ENCODE measurements at places on chromosomes 6 and 20.

DNA sequence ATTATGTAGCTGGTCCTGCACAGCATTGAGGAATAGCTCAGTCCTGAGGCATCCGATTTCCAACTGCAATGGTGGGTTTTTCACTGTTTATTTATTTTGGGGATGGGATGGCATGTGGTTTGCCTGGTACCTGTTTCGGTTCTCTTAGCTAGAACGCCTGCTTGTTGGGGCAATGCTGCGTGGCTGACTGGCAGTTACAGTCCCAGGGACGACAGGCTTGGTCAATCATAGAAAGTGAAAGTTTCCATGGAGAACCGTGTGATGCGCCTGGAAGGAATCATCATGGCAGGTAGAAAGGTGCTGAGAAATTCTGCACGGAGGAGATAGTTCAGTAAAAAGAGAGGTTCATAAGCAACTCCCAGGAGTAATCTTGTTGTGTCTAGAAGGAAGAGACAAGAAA is 18.4 kb downstream of the ID4 start:
- no peak for DNase-seq

DNA sequence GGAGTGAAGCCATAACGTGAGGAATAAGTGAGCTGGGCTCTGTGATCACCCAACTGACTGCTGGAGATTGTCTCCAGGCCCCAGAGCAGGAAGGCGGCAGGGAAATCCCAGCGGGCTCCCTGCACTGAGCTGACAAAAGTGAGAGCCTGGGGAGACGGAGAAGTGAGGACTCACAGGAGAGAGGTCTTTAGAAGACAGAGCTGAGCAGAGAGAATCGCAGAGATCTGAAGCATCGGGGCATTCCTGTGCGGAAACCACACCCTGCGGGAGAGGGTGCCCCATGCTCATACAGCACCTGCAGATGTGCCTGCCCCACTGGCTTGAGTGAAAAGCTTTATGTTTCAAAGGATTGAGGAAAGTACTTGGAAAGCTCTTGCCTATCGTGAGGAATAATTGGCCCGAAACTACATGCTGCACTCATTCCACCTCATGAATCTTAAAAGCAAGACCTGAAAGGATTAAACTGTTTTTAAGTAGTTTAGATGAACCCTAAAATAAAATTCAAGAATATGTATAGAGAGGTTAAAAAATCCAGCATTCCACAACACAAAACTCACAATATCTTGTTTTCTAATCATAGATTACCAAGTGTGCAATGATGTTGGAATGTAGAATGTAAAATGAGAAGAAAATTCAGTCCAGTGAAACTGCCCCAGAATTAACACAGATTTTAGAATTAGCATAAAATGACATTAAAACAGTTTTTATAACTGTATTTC is 17.7 kb upstream of the THBS2 start:
- no peak for DNase-seq

GRCh38 chr6:83860782-83861495 is 1.4 kb downstream of the CYB5R4 start:
- no peak for DNase-seq

DNA sequence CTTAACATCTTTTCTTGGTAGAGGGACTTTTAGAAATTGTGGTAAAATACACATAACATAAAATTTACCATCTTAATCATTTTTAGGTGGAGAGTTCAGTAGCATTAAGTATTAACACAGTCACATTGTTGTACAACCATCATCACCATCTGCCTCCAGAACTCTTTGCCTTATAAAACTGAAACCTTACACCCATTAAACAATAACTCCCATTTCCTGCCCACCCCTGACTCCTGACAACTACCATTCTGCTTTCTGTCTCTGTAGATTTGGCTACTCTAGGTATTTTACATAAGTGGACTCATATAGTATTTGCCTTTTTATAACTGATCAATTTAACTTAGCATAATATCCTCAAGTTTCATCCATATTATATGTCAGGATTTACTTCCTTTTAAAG is 88.7 kb downstream of the ZHX3 start:
- no peak for DNase-seq

GRCh38 chr6:44050872-44051505 is 76.3 kb downstream of the MRPL14 start:
- DNase-seq, result no peak

- DNase-seq, result no peak
These were observed 116.8 kb downstream of the FIG4 start for GRCh38 chr6:109807881-109808280.

- DNase-seq, result no peak
These were observed 576.6 kb downstream of the PTPRT start for GRCh38 chr20:42613076-42613475.

DNA sequence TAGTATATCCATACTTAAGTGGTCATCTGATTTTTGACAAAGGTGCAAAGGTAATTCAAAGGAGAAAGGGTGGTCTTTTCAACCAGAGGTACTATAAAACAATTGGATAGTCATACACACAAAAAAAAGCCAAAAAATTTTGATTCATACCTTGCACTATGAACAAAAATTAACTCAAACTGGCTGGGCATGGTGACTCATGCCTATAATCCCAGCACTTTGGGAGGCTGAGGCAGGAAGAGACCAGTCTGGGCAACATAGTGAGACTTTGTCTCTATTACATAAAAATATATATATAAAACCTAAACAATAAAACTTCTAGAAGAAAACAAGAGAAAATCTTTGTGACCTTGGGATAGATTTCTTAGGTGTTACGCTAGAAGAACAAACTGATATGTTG is 43.8 kb upstream of the ADIG start:
- DNase-seq, result no peak

GRCh38 chr6:43951063-43951755 is 176.0 kb downstream of the MRPL14 start:
- no peak for DNase-seq

- DNase-seq, result no peak
These were observed 546.9 kb downstream of the TFAP2B start for GRCh38 chr6:51365566-51365965.

GRCh38 chr6:89591745-89592144 is 46.8 kb downstream of the LYRM2 start:
- no peak for DNase-seq

DNA sequence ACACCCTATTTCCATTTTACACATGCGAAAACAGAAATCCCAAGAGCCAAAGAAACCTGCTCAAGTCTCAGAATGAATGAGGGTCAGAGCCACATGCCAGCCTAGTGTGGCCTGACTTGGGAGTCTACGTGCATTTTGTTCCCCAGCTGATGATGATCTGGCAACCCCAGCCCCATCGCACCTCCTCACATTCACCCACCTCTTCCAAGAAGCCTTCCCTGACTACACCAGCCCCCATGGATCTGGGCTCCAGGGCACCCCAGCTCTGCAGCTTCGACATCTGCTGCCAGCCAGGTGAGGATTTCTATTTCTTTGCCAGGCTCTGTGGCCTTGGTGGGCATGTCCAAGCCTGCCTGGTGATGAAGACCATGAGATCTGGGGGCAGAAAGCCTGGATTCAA is 41.0 kb downstream of the ANGPT4 start:
- DNase-seq, result no peak

DNA sequence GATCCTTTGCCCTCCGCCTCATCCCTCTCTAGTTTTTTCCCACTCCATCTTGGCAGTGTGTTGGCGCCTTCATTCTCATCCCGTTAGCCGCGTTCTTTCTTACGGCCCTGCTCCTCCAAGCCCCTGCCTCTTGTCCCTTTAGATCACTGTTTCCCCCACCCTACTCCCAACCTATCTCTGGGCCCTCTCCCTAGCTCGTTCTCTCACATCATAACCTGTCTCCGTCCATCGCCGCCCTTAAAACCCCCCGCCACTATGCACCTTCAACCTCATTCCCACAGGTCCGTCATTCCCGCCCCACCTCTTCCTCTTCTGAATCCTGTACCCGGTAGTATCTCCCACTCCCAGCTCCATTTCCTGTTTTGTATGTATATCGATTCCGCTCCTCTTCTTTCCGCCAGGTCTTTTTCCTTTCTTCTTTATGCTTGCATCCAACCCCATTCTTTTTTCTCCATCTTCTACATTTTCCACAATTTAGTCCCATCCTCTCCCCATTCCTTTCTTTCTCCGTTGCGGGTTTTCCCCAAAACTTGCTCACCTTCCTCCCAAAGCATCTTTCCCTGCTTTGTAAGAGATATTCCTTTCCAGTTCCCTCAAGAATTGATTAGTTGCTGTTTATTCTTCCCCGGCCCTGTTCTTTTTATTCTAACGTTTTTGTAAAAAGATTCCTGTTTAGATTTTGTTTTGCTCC is 671 bp downstream of the EFHC1 start:
- no peak for DNase-seq

GRCh38 chr20:56433221-56433879 is 21.3 kb downstream of the CASS4 start:
- no peak for DNase-seq

GRCh38 chr6:31621991-31622390 is 1.5 kb downstream of the PRRC2A start:
- DNase-seq, result no peak

DNA sequence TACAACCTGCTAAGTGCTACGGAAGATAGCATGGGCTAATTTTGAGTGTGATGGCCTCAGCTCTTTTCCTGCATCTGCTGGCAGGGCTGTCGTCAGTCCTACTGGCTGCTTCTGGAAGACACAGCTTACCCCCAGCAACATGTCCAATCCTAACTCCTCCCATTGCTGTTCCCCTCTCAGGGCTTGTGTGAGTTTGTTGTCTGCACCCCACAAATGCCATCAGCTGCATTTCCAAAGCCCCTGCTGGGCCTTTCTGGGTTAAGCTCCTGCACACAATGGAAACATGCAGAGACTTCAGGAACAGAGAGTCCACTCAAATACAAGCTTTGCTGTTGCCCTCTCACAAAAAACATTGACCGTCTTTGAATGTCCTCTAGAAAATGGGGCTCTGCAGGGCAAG is 84.7 kb downstream of the RNF182 start:
- no peak for DNase-seq

- no peak for DNase-seq
These were observed 21.2 kb downstream of the CST4 start for GRCh38 chr20:23667666-23668065.

- peak; percentile 63 for DNase-seq
These were observed 2.2 kb downstream of the BICRAL start for GRCh38 chr6:42783876-42784642.

DNA sequence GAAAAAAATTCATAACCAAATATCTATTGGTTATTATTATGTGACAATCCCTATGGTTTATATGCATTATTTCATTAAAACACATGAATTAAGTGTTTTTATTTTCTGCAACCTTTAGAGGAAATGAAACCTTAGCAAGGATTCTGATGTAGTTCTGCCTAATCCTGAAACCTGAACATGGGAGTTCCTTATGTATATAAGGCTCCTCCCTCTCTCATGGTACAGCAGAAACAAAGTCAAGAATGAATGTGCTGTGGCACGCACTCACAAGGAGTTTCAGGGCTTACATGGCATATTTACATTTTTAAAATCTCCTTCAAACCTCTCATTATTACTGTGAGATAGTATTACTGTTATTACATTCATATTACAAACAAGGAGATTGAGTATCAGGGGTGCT is 426.4 kb upstream of the CITED2 start:
- DNase-seq, result no peak

DNA sequence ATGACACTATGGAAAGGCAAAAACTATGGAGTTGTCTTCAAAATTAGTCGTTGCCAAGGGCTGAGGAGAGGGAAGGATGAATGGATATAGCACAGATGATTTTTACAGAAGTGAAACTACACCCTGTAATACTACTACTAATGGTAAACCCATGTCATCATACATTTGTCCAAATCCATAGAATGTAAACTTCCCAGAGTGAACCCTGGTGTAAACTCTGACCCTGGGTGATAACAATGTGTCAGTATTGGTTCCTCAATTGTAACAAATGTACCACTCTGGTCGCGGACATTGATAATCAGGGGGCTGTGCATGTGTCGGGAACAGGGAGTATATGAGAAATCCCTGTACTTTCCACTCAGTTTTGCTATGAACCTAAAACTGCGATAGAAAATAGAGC is 72.2 kb downstream of the CNBD2 start:
- DNase-seq, result no peak

DNA sequence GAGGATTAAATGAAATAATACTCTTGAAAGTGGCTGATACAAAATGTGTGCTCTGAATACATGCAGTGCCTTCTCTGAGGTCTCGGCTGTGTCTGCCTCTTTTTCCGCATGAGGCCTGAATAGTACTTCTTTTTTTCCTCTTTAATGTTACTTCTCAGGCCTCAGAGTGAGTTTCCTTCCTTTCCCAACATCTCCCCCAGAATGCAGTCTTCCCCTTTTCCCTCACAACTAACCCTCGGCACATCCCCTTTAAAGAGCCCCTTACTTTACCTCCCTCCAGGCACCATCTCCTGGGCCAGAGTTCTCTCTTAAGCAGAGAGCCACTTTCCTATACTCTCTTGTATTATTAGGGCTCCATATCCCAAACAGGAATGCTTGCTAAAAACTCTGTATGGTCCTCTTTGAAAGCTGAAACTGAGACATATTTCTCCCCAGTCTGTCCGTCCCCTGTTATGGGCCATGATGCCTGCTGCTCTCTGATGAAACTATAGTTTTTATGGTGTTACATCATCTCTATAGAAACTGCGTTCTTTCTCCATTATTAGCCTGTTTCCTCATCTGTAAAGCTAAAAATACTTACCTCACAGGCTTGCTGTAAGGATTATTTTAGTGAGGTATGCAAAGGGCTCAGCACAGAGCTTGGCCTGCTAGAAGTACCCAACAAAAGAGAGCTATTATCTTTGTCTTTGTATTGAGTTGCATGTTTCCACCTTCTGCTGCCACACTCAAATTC is 2.3 kb downstream of the PLAGL2 start:
- no peak for DNase-seq

DNA sequence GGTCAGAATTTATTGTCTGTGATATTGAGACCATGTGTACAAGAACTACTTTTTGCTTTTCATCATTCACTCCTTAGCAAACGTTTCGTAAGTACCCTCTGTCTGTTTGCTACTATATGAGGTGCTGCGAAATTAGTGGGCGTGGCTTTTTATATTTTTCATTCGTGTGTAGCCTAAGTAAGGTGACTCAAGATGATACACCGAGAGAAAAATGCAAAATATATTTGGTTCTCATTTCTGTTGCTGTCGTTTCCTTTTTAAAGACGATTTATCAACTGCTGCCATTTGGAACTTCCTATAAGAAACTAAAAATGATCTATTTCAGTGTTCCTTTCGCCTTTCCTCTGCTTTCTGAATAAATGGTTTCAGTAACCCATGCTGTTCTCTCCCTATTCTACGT is 61.2 kb downstream of the VAPB start:
- no peak for DNase-seq

DNA sequence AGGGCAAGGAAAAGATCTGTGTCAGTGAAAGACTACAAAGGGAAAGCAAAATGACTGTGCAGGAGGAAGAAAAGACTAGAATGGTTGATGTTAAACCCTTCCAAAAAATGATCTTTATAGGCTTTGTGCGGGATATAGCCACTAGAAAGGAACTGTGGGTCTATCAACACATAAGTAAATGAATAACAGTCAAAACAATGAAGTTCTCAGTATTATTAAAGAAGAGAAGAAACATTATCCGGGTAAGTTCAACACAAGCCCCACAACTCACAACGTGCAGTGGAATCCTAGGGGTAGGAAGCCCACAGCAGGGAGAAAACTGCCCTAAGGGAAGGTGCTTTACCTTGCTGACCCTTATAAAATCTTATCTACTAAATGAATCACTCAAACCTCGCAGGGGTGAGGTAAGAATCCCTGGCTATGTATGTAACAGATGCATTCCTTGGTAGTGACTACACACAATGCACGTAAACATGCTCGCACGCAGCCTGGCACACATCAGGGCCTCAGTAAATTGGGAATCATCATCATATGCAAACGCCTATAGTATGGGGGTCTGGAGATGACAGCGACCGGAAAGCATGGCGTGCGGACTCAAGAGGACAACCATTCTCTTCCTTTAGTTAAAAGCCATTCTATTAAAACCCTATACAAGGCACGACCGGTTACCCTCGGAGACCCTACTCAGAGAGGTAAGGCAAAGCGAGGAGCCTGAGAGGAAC is 11.3 kb downstream of the TFAP2A start:
- DNase-seq, result no peak

Data from CD4-positive, alpha-beta T cell treated with Interleukin-21 for 1 hour (primary cell).